ENCODE measurements at places on chromosomes 6 and 20.
A peak's percentile ranks its signal among the peaks of the same experiment; 100 is the strongest.

DNA sequence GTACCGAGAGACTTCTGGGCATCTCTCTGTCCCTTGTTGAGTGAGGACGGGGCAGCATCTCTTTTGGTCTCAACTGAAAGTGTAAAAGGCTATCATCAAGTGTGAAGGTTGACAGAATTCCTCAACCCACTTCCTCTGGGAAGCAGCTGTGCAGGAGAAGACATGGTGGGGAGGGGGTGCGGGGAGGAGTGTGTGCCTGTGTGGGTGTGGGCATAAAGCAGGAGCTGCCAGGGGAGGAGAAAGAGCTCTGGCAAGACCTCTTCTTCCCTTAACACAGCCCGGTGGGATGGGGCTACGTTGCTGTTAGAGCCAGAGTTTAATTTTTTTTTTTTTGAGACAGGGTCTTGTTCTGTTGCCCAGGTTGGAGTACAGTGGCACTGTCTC lies 31.8 kb downstream of the CPXM1 start:
- no peak for DNase-seq

DNA sequence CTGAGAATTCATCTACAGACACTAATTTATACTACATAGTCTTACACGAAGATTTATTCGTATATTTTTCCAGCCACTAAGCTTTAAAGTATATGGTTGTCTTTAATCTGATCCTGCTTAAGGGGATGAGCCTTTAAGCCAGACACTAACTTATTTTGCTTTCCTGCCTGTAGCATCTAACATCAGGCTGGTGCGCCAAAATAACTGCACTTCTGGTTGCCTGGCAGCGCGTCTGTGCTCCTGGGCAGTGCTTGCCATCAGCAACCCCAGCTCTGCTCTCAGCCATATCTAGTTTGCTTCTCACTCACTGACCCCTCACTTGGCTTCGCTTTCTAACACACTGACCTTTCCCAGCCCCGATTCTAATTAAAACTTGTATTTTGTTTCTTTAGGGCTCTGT lies 21.8 kb downstream of the HMGCLL1 start:
- DNase-seq: no peak

- DNase-seq: no peak
These were observed 31.3 kb upstream of the E2F3 start for GRCh38 chr6:20370393-20370792.

GRCh38 chr6:147418523-147418922 lies 90.0 kb upstream of the SAMD5 start:
- DNase-seq: no peak

DNA sequence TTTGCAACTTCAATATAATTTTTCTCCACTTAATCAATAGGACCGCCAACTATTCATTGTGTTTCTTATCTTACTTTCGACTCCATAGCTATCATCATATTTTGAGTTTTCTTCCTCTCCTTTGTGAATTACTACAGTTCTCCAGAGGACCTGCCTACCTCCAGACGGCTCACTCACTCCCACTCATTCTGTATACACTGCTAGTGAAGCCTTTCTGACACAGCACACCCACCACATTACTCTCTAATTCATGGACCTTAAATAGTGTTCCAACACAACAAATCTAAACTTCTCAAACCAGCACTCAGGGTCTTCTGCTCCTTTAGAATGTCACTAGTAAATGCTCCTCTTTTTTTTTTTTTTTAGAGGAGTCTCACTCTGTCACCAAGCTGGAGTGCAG lies 23.8 kb downstream of the FKBP5 start:
- no peak for DNase-seq

DNA sequence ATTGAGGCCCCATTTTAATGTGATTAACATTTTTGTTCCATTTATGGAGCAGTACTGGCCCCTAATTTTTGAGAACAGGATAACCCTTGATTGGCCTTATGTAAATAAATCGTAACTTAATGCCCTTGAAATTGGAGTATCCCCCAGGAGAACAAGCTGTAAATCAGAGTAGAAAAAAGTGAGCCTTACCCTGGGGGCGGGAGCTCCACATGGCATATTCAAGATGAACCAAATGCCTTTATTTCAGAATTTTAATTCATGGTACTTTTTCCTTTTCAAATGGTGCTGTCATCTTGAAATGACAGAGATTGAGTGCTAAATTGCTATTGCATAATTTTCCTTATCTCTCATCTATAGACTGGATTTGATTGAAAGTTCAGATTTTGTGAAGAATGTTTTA lies 809.5 kb upstream of the FLRT3 start:
- DNase-seq: no peak

GRCh38 chr20:23048283-23049200 lies 930 bp downstream of the THBD start:
- peak; percentile 28 for DNase-seq

Data from iris pigment epithelial cell (primary cell).